ENCODE measurements at places on chromosomes 12 and 14. TPM values are rescaled to one million over a fixed set of nuclear protein-coding genes. Genes with fewer than 3 reads are reported as not detected.

GRCh38 chr12:38411426-38411825, 94.9 kb downstream of the ALG10B start:
- H3K27me3 ChIP-seq = no peaks in the 10 kb centered on the region
- H3K36me3 ChIP-seq = no peaks in the 10 kb centered on the region
- no peak overlapping the region for H3K27ac ChIP-seq
- H3K4me3 ChIP-seq = no peak overlapping the region
- no peaks in the 10 kb centered on the region for H3K4me1 ChIP-seq

- peaks cover 15% of the 10 kb centered on the region for H3K4me1 ChIP-seq
- no peak overlapping the region for H3K27ac ChIP-seq
- no peak for DNase-seq
- H3K36me3 ChIP-seq = peaks cover 71% of the 10 kb centered on the region
Measured at GRCh38 chr12:47249082-47249481, 169.3 kb upstream of the AMIGO2 start.

- no peak overlapping the region for H3K27ac ChIP-seq
- H3K4me3 ChIP-seq = no peak overlapping the region
- no peaks in the 10 kb centered on the region for H3K27me3 ChIP-seq
- DNase-seq = no peak
- no peaks in the 10 kb centered on the region for H3K4me1 ChIP-seq
Measured at GRCh38 chr12:78818487-78818886, 46.1 kb upstream of the SYT1 start.

DNA sequence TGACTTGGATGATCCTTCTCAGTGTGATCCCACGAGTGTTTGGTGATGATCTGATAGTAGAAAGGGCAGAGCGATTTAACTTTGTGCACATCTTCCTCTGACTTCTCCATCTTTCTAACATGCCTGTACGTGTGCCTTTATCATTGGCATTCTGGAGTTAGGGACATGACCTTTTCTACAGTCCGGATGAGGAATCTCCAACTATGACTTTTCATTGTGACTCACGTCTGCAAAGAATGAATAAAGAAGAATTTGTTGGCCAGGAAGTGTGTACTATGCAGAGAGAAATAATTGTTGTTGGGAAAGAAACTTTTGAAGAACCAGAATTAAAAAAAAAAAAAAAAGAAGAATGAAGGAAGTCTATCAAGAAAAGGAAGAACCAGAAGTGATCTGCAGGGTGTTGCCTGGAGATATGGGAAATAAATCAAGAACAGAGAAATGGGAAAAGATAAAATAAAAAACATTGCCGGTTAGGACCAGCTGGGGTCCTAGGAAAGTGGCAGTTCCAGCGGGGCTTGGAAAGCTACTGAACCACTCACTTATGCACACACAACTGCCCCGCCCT, 25.3 kb downstream of the PPFIBP1 start:
- peaks cover 4% of the 10 kb centered on the region for H3K36me3 ChIP-seq
- H3K27ac ChIP-seq = no peak overlapping the region
- H3K4me3 ChIP-seq = no peak overlapping the region

FKBP11 gene
- total RNA-seq = 97.4 TPM

TAS2R10 gene
- not detected for total RNA-seq

ATG2B gene
- total RNA-seq = 15.3 TPM

GRCh38 chr14:71666571-71667145, 265.6 kb upstream of the RGS6 start:
- peaks cover 13% of the 10 kb centered on the region for H3K4me1 ChIP-seq
- no peak for DNase-seq
- no peak overlapping the region for H3K4me3 ChIP-seq
- H3K36me3 ChIP-seq = peaks cover 18% of the 10 kb centered on the region

- no peak overlapping the region for H3K4me3 ChIP-seq
- H3K27me3 ChIP-seq = no peaks in the 10 kb centered on the region
- peaks cover 19% of the 10 kb centered on the region for H3K36me3 ChIP-seq
- peaks cover 12% of the 10 kb centered on the region for H3K4me1 ChIP-seq
- no peak overlapping the region for H3K27ac ChIP-seq
Measured at GRCh38 chr14:60968099-60968498, 12.8 kb downstream of the TRMT5 start.

GPR84 gene
- 1.2 TPM for total RNA-seq

DNA sequence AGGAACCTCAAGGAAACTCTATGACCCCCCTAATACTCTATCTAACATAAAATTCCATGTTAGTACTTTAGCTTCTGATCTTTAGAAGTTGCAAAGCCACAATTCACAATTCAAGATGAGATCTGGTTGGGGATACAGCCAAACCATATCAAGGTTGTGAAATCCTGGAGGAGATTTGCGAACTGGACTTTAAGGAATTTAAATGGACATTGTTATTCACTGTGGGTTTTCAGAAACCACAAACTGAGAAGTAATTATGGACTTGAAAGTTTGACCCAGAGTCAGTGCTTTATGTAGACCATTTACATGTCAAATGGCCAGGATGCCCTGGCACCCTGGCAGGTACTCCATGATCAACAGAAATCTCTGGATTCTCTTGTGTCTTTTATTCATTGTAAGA, 14.2 kb upstream of the CDKL1 start:
- H3K27me3 ChIP-seq = no peaks in the 10 kb centered on the region
- no peak overlapping the region for H3K4me3 ChIP-seq
- DNase-seq = no peak
- H3K36me3 ChIP-seq = peaks cover 38% of the 10 kb centered on the region
- no peak overlapping the region for H3K27ac ChIP-seq

- no peaks in the 10 kb centered on the region for H3K27me3 ChIP-seq
- no peak overlapping the region for H3K27ac ChIP-seq
- H3K36me3 ChIP-seq = peaks cover 11% of the 10 kb centered on the region
- DNase-seq = no peak
- H3K4me3 ChIP-seq = no peak overlapping the region
- H3K4me1 ChIP-seq = no peaks in the 10 kb centered on the region
Measured at GRCh38 chr12:278046-278445, 15.4 kb upstream of the SLC6A13 start.

SLC38A4 gene
- not detected for total RNA-seq

DNA sequence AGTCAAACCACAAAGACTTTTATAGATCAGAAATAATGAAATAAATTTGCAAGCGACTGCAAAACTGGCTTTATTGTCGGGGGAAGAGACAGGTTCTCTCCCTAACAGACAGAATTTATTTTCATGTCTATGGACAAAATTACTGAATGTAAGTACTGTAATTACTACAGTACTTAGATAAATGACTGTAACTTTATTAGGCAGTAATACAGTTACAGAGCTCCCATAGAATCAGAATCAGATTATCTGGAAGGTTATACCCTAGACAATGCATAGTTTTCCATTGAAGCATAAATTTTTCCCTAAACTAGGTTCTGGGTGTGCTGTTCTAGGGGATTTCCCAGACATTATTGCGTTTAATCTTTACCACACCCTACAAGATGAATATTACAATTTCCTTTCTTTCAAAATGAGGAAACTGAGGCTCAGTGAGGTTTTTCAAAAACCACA, 114.2 kb downstream of the C12orf75 start:
- H3K27me3 ChIP-seq = peaks cover 24% of the 10 kb centered on the region
- H3K36me3 ChIP-seq = peaks cover 3% of the 10 kb centered on the region
- peaks cover 5% of the 10 kb centered on the region for H3K4me1 ChIP-seq
- no peak overlapping the region for H3K4me3 ChIP-seq

SERPINA12 gene
- total RNA-seq = not detected

DNA sequence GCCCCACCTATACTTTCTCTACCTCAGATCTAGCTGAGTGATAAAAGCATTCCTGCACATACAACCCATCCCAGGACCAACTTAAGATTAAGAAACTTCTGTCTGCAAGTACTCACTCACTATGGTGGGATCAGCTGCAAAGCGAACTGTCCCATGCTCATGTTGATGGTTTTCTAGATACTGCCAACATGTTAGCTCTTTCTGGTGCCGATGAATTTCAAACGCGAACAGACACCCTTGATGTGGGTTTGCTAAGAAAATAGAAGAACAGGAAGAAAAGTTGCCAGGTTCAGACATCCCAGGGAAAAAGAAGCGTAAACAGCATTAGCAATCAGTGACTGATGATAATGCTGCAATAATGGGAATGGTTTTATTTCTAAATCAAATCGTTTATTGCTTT, 1.5 kb upstream of the SLC39A2 start:
- H3K4me3 ChIP-seq = no peak overlapping the region
- peaks cover 3% of the 10 kb centered on the region for H3K4me1 ChIP-seq
- H3K27me3 ChIP-seq = no peaks in the 10 kb centered on the region
- no peak for DNase-seq
- H3K36me3 ChIP-seq = peaks cover 13% of the 10 kb centered on the region

- no peak for DNase-seq
- no peak overlapping the region for H3K4me3 ChIP-seq
- no peaks in the 10 kb centered on the region for H3K4me1 ChIP-seq
- no peaks in the 10 kb centered on the region for H3K36me3 ChIP-seq
- H3K27ac ChIP-seq = no peak overlapping the region
- no peaks in the 10 kb centered on the region for H3K27me3 ChIP-seq
Measured at GRCh38 chr12:127909041-127909440, 357.9 kb upstream of the TMEM132C start.

ART4 gene
- total RNA-seq = not detected

DNA sequence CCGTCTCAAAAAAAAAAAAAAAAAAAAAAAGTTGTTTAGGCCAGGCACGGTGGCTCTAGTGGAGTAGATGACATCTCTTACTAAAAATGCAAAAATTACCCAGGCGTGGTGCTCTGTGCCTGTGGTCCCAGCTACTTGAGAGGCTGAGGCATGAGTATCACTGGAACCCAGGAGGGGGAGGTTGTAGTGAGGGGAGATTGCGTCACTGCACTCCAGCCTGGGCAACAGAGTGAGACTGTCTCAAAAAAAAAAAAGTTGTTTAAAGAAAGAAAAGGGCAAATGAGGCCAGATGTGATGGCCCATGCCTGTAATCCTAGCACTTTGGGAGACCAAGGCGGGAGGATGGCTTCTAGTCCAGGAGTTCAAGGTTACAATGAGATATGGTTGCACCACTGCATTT, 36.6 kb upstream of the SPPL3 start:
- H3K27me3 ChIP-seq = peaks cover 6% of the 10 kb centered on the region
- no peak overlapping the region for H3K27ac ChIP-seq
- no peaks in the 10 kb centered on the region for H3K36me3 ChIP-seq
- H3K4me3 ChIP-seq = no peak overlapping the region
- H3K4me1 ChIP-seq = peaks cover 3% of the 10 kb centered on the region
- DNase-seq = no peak

- H3K27me3 ChIP-seq = peaks cover 29% of the 10 kb centered on the region
- peaks cover 15% of the 10 kb centered on the region for H3K4me1 ChIP-seq
- no peak overlapping the region for H3K4me3 ChIP-seq
- DNase-seq = no peak
Measured at GRCh38 chr12:1507308-1507707, 87.1 kb downstream of the FBXL14 start.

WIF1 gene
- 0.10 TPM for total RNA-seq

- no peak overlapping the region for H3K4me3 ChIP-seq
- H3K36me3 ChIP-seq = peaks cover 12% of the 10 kb centered on the region
- H3K4me1 ChIP-seq = no peaks in the 10 kb centered on the region
- no peak overlapping the region for H3K27ac ChIP-seq
Measured at GRCh38 chr12:113896841-113897240, 69.3 kb downstream of the RBM19 start.

DNA sequence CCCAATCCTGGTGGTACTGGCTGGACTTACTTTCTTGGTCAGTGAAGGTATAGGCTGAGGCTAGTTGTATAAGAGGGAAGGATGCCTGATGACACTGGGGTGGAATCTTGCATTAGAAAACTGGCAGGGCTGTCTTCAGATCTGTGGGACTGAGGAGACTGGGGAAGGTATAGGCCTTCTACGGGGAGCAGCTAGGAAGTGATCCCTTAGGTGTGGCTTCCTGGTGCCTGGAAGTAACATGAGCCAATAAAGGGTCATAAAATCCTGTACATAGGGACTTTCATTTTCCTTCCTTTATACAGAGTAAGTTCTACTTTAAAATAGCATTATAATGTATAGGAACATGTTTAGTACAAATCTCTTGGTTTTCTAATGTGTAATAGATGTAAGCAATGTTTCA, 716.8 kb downstream of the LRFN5 start:
- H3K27me3 ChIP-seq = no peaks in the 10 kb centered on the region
- H3K4me1 ChIP-seq = peaks cover 2% of the 10 kb centered on the region
- no peak overlapping the region for H3K4me3 ChIP-seq
- no peaks in the 10 kb centered on the region for H3K36me3 ChIP-seq
- H3K27ac ChIP-seq = no peak overlapping the region

GRCh38 chr12:22066310-22066709, 20.3 kb downstream of the CMAS start:
- H3K27me3 ChIP-seq = no peaks in the 10 kb centered on the region
- DNase-seq = no peak
- H3K4me3 ChIP-seq = no peak overlapping the region
- peaks cover 4% of the 10 kb centered on the region for H3K4me1 ChIP-seq

DCAF11 gene
- 56.0 TPM for total RNA-seq

DNA sequence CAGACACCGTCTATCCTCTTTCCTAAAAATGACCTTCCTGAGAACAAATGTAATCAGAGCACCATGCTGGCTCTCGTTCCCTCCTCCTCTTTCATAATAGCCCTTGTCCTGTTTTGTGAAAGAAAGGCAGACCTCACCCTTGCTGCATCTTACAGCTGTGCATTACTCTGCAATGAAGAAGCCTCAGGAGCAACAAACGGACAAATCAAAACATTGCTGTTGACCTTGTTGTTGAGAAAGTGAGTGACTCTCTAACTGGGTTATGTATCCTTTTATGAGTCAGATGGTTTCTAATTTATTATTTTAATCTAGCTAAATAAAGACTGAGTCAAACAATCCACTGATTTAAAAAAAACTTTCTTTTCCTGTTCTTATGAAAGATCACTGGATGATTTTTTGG, 180.9 kb downstream of the RPS29 start:
- no peaks in the 10 kb centered on the region for H3K36me3 ChIP-seq
- H3K27ac ChIP-seq = no peak overlapping the region
- no peak for DNase-seq
- peaks cover 8% of the 10 kb centered on the region for H3K27me3 ChIP-seq
- peaks cover 4% of the 10 kb centered on the region for H3K4me1 ChIP-seq

DNA sequence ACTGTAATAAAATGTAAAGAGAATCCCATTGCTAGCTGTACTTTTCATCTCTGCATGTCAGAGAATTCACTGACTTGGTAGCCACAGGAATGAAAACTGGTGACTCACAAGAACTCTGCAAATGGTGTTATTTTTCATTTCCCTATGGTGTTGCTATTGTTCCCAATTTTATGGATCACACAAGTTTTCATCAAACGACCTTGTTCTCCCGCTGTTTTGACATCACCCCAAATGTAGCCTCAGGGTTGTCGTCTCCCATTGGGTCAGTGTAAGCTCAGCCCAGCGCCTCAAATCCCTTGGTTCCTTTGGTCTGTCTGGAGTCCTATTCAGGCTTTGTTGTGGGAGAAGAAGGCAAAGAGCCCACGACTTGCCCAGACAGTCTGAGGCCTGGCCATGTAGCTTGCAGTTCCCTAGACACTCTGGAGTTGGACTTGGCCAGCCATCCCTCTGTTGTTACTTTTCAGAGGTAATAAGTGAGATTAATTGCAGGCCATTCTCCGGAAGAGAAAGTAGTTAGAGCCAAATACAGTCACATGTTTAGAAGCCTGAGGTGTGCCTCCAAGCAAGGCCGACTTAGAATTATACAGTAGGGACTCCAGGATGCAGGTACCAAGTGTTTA, 159.2 kb downstream of the TGFB3 start:
- no peak overlapping the region for H3K4me3 ChIP-seq
- no peak overlapping the region for H3K27ac ChIP-seq
- peaks cover 19% of the 10 kb centered on the region for H3K36me3 ChIP-seq
- peaks cover 10% of the 10 kb centered on the region for H3K4me1 ChIP-seq
- H3K27me3 ChIP-seq = no peaks in the 10 kb centered on the region

ABCD4 gene
- total RNA-seq = 36.9 TPM
